Stimulated activated CD8-positive, alpha-beta memory T cell treated with anti-CD3 and anti-CD28 coated beads, Interleukin-4, amount 100 ng/mL, for 4 hours (primary cell): ENCODE measurements at places on chromosomes 5 and 9.

DNA sequence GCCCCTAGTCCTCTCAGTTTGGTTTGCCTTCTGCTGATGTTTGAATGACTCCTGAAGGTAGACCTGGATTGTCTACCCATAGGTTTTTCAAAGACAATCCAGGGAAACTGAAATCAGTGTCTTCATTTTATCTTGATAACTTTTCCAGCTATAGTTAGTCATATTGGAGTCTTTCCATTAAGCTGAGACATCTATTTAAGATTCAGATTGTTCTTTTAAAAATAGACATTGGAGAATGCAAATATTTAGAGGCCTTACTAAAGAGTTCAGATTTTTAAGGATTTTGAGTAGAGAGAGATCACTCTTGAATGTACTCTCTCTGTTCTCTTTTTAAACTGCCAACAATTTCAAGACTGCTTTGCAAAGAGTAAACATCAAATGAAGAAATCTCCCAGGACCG lies 69.1 kb downstream of the GDNF start:
- no peak for DNase-seq

DNA sequence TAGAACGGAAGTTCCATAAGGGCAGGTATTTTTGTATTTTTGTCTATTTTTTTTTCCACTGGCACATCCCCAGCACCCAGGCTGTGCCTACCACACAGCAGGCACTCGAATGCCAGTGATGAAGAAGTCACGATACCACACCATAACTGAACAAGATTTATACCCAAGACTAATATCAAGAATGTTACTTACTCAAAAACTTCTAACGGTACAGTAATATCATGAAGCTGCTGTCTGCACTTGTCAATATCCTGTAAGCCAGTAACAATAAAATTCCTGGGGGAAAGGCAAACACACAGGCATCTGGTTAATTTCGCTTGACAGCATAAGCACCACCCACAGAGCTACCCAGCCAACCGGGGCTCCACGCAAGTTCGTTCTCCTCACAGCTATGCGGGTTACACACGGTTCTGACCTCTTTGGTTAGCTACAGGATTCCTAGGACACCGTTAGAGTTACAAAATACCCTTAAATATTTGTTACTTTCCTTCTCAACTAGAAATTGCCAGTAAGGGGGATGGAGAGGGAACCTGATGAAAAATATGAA lies 1.3 kb downstream of the MED10 start:
- DNase-seq = no peak

DNA sequence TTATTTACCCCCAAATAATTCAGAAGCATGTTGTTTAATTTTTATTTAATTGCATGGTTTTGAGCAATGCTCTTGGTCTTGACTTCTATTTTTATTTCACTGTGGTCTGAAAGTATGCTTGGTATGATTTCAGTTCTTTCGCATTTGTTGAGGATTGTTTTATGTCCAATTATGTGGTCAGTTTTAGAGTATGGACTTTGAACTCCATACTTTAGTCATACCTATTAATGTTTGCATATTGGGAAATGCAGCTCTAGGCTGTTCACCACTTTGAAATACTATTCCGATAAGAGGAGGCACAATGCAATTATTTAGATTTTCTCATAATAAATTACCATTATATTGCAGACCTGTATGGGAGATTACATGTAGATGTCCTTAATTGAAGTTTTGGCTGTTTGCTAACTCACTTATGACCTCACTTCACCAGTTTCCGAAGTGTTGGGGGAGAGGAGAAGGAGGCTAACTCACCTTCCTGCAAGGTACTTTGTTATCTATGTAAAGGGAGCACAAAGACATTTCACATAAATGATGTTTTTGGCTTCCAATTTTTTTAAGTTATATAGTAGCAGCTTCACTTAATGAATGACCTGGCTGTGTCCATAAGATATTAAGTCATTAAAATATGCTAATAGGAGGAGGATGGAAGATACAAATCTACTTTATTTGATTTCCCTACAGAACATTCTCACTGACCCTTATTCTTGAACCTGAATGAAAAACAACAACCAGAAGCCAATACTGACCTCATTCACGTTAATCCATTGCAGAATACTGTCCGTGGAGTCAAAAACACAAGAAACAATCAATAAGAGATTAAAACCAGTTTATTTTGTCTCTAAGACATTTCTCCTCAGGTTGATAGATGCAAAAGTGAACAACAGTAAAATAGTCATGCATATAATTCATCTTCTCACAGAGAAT lies 970.3 kb upstream of the ARRDC3 start:
- no peak for DNase-seq

DNA sequence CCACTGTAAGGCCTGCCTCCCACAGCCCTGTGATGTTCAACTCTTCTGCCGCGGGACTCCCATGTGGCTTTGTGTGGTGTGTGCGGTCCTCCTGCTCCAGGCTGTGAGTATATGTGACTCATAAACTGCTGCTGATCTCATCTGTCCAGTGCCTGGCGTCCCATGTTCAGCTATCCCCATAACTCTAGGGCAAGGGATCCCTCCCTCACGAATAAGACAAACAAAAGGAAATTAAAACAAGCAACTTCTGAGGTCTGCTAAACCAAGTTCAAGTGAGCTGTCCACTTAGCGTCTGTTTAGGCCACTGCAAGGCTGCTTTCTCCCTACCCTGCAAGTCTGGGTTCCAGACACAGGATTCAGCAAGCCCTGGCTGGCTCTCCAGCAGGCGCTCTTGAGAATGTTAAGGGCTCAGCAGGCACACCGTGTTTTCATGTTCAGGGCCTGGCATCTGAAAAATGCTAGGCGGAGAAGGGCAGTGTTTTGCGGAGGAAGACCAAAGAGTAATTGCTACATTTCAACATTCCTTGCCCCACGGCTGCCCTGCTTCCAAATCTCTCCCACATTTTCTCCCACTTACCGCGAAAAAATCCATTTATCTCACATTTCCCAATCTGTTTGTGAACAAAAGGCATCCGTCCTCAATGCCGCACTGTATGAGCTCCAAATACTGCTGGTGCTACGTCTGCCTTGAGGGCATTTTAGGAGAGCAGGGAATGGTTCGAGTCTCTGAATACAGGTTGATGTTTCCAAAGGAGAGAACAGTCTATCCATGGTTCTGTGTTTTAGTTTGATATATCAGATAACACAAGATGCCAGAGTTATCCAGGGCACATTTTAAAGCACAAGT lies 280.2 kb downstream of the SEMA5A start:
- no peak for DNase-seq
